NCI-H1417 treated with DMSO at 0.1 percent for 48 hours (cell line): ENCODE measurements at places on chromosomes 3 and 15.

DNA sequence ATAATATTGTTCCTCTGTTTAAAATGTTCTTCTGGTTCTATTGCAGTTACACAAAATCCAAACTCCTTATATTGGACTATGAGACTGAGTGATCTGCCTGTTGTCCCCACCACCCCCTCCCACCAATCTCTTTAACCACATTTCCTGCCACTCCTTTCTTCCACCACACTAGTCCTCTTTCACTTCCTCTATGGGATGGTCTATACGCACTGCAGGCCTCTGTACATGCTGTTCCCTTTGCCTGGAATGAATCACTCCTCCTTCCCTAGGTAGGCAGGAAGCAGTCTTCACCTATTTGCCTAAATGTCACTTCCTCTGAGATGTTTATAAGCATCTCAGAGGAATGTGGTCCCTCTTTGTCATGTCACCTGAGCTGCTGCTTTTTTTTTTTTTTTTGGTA lies 4.0 kb downstream of the MAP2K1 start:
- DNase-seq, result no peak

DNA sequence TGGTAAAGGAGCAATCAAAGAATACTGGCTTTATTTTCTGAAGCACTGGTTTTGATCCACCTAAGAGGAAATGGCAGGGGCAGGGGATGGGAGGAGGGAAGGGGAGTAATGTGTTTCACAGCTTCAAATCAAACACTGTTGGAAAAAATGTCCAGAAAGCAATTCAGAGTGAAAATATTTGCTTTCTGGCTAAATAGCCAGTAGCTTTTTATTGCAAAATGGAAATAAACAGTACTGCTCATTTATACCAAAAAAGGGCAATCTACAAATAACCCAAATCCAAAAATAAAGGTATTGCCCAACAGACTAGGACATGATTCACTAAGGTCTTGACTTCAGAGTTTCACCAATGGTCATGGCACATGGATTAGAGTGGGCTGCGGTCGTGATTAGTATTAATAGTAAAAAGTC lies 279.3 kb upstream of the THBS1 start:
- DNase-seq, result no peak

DNA sequence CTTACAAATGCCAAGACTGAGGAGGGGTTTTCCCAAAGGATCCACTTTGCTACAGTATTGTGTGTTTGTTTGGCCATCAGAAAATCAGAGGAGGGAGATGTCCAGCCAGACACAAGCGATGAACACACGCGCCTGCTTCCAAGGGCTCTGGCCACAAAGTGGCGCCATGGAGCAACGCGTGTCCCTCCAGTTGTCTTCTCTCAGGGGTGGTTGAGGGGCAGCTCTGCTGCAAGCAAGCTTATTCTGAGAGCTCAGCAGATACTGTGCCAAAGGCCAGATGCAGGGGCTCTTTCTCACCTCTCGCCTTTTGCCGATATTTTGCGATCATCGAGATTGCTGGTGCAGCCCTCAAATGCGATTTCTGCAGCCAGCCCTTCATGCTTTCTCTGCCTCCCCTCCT lies 88.9 kb upstream of the OSBPL11 start:
- DNase-seq, result no peak

DNA sequence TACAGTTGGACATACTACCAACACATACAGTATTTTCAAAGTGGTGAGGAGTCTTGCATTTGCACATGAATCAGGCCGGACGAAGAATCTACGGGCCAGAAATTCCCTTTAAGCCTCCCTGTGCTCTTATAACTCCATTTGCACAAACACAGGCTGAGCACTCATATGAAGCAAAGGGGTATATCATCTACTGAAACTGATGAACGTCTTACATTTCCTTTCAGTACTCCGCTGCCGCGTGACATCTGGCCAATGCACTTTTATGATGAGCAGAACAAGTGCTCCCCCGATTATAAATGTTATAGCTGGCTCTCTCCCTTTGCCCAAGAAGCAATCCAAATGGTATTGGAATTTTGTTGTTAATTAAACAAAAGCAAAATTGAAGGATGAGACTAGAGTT lies 110.3 kb upstream of the ICE2 start:
- DNase-seq, result no peak

GRCh38 chr3:38122712-38123290 lies 14.1 kb downstream of the ACAA1 start:
- no peak for DNase-seq

GRCh38 chr15:96959501-96959900 lies 629.0 kb downstream of the NR2F2 start:
- DNase-seq, result no peak

DNA sequence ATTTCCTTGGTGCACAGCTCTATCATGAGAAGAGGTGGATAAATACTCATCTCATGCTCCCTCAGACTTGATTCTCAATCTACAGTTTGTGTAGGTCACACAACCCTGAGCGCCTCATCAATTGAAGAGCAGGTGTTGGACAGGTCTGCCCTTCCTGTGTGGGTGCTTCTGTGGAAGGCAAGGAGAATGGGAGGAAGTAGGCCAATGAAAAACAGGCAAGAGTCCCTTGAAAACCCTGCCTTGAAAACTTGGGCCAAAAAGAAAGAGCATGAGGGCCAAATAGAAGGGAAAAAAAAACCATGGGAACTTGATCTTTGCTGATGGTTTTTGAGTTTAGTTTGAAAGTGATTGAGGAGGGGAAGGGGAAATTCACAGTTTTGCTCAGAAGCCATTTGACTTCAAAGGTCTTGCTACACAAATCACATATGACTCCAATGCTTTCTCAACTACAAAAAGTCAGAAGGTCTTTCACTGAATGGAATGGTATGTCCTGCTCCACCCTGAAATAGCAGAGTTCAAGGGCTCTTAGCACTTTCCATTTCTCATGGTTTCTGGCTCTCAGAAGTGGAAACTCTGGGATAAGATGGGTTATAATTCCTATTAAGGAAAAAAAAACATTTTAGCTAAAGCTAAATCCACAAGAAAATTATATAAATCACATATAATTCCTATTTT lies 37.2 kb upstream of the TM4SF1 start:
- no peak for DNase-seq

- no peak for DNase-seq
Measured at GRCh38 chr15:93028632-93029213, 60.3 kb downstream of the RGMA start.

- DNase-seq, result no peak
Measured at GRCh38 chr3:181009225-181009624, 19.7 kb upstream of the DNAJC19 start.

- no peak for DNase-seq
Measured at GRCh38 chr3:197528190-197528589, 27.6 kb downstream of the BDH1 start.

DNA sequence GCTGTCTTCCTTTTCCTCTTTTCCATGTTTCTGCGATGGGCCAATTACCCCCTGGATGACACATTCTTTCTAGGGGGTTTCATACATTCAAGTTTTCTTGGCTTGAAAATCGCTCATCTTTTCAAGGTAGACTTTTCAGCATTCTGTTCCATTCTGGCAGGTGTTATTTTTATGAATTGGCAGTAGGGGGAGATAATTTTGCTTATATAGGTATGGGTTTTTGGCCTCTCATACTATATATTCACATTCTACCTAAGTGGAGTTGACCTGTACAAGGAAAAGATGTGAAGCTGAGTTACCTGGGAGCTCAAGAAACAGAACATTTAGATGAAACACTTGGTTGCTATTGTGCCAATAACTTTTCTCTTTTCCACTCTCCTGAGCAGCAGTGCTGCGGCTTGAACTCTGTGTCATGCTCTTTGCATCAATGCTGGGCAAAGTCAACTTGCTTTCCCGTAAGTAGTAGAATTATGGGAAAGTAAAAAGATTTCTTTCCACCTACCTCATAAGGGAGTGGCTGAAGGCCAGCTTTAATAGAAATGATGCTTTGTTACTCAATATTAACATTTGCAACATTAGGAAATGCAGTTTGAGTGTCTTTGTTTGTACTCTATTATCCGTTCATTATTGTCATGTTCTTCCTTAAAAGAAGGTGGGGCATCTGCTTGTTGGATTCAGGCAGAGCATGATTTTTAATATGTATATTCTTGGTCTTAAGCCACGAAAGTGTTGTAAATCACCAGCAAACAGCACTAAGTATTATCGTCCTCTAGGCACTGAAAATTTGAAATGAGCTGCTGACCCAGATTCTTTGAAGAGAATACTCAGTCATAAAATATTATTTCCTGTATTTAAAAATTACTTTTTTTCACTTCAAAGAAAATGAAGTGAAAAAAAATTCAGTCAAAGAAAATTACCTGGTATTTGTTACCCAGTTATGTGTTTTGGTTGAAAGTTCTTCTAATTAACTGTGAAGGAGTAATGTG lies 27.7 kb upstream of the MFSD1 start:
- DNase-seq, result no peak

- DNase-seq, result no peak
Measured at GRCh38 chr3:53805463-53806159, 40.6 kb downstream of the CHDH start.

GRCh38 chr3:4645468-4645867 lies 152.3 kb downstream of the ITPR1 start:
- no peak for DNase-seq
